ENCODE measurements at places on chromosomes 6 and 20.
A peak's percentile ranks its signal among the peaks of the same experiment; 100 is the strongest.

GRCh38 chr6:118771253-118771652 is 119.9 kb upstream of the CEP85L start:
- DNase-seq = no peak

GRCh38 chr6:113672491-113673149 is 184.5 kb upstream of the MARCKS start:
- DNase-seq = no peak

- DNase-seq = no peak
Measured at GRCh38 chr20:38714308-38714707, 10.0 kb upstream of the SLC32A1 start.

GRCh38 chr6:7721649-7722048 is 4.2 kb upstream of the BMP6 start:
- peak; percentile 51 for DNase-seq

- DNase-seq = no peak
Measured at GRCh38 chr20:2169456-2170088, 67.9 kb downstream of the STK35 start.

DNA sequence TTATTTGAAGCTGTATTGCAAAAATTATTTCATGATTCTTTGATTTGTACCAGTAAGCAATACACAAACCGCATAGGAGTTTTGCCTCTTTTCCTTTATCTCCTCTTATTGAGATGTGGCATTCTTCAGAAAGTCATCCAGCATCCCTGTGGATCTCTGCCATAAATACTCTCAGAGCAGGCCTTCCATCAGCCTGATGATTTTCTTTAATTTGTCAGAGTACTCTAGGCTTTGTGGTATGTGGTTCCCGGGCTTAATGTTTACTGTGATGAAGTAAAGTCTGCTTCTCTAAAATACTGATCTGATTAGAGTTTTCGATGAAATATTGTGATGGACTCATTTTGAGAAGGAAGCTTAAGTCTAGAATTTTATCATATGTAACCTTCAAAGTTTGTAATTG is 31.1 kb upstream of the SLC35D3 start:
- no peak for DNase-seq

- no peak for DNase-seq
Measured at GRCh38 chr6:7247828-7248227, 65.2 kb downstream of the SSR1 start.

- DNase-seq = peak; percentile 45
Measured at GRCh38 chr20:51563486-51564332, 21.2 kb upstream of the NFATC2 start.

- DNase-seq = no peak
Measured at GRCh38 chr20:40459299-40459698, 229.7 kb downstream of the MAFB start.

GRCh38 chr20:24942679-24943078 is 6.4 kb upstream of the CST7 start:
- DNase-seq = no peak

GRCh38 chr6:129492260-129492659 is 217.7 kb downstream of the ARHGAP18 start:
- no peak for DNase-seq

DNA sequence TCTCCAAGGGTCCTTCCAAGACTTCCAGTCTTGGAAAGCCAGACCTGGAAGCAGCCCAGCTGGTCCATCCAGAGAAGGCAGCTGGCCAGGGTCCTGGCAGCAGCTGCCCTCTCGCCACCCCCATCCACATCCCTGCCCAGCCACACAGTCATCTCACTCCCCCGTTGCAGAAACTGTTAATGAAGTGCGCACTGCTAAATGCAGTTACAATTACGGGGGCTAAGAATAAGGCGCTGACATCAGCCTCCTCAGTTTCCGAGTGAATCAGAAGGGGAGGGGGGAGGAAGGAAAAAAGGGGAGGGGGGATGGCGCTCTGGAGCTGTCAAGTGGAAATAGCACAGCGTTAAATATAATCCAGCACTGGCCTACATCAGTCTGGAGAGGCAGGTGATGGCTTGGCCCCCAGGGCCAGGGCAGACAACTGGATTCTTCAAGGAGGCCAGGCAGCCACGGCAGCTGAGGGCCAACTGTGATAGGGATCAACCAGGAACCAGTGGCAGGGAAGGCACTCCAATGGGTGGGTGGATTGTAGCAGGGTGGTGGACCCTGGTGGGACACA is 6.9 kb downstream of the RIMS4 start:
- DNase-seq = no peak

- peak; percentile 79 for DNase-seq
Measured at GRCh38 chr6:158906926-158907325, 87.8 kb upstream of the EZR start.

DNA sequence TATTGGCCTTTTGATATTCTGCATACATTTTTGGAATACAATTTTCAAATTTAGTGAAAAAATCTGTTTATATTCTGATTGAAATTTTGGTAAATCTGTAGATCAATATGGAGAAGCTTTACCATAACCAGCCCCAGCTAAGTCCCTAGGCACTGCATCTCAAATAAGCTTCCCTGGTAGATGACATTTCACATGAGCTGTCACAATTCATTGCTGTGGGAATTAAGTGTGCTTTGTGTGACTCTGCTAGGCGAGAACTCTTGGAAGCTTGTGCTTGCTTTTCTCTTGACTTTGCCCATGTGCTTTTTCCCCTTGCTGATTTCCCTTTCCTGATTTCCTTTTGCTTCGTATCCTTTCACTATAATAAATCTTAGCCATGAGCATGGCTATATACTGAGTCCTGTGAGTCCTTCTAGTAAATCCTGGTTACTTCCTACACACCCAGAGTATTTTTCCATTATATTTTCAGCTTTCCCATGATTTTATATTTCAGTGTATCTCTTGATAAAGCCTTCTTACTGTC is 166.5 kb upstream of the MMS22L start:
- no peak for DNase-seq

DNA sequence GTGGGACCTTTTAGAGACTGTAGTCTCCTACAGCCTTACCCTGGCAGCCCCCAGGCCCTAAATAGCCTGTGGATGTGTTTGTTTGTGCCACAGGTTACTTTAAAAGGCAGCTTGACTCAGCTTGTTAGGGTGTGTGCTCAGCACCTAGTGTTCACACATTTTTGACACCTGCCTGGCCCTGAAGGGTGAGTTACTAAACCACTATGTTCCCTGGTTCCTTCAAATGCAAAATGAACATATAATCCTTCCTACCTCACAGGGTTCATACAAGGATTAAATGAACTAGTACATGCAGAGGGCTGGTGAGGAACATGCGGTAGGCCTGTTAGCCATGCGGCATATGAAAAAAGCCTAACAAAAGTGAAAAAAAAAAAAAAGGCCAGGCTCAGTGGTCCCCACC is 14.9 kb upstream of the TFAP2C start:
- no peak for DNase-seq

DNA sequence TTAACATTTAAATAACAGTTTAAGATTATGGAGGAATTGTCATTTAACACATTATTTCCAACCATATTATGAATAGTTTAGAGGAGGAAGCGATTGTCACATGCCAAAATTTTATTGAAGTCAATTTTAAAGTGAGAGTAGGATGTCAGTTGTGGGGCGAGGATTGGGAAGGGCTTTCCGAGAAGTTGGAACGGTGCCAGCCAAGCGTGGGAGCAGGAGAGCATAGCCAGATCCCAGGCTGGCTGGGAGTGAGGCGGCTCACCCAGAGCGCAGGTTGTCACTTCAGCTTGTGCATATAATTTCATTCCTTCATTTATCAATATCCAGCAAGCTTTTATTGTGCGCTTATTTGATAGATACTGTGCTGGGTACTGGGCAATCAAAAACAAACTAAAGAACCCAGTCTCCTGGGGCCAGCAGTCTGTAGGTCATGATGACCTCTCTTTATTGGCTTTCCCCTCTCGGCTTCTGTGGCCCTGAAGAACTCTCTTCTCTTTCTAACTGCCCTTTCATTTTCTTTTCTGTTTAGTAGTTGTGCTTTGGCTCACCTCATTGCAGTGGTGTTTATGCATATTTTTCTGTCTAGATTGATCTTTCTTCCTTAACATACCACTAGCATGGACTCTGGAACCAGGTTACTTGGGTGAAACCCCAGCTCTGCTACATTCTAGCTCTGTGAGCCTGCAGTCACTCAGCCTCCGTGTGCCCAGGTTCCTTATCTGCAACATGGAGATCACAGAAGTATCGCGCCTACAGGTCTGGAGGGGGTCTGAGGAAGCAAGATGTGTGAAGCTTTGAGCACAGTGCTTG is 6.4 kb downstream of the CEP43 start:
- DNase-seq = no peak
